NCI-H1417 (cell line): ENCODE measurements at places on chromosomes 13 and 19.
A peak's percentile ranks its signal among the peaks of the same experiment; 100 is the strongest.

GRCh38 chr19:16885166-16885565 is 3.6 kb upstream of the F2RL3 start:
- DNase-seq = no peak

DNA sequence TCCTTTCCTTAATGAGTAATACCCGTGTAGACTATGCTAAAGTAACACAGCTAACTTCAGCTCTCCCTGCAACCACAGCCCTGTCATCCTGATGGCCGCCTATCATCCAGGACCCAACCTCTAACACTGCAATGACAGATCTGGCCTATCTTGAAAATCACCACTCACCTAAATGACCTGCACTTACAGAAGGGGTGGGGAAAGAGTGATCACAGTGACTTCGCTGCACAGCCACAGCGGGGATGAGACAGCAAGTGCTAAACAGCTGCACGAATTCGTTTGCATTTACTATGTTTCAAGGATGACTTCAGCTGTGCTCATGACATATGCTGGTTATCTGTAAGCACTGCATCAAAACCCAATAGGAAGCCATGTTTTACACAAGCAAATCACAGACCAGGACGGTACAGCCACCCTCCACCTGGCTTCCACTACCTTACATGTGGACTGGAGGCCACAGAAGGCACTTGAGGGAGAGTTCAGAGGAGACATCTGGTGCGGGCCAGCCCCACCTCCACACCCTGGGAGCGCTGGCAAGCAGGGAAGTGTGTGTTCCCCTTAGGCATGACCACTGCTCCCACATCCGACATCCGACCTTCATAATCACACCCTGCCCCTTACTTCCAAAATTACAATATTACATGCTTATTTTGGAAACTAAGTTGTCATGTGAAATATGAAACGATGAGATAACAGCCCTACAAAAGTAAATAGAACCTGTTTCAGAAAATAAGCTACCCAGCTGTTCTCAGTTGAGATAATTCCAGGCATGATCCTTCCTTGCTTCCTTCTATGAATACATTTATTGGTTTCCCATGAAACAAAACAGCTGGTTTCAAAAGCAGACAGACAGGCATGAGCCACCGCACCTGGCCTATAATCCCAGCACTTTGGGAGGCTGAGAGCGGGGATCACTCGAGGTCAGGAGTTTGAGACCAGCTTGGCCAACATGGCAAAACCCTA is 95.7 kb downstream of the STK24 start:
- DNase-seq = peak; percentile 57

DNA sequence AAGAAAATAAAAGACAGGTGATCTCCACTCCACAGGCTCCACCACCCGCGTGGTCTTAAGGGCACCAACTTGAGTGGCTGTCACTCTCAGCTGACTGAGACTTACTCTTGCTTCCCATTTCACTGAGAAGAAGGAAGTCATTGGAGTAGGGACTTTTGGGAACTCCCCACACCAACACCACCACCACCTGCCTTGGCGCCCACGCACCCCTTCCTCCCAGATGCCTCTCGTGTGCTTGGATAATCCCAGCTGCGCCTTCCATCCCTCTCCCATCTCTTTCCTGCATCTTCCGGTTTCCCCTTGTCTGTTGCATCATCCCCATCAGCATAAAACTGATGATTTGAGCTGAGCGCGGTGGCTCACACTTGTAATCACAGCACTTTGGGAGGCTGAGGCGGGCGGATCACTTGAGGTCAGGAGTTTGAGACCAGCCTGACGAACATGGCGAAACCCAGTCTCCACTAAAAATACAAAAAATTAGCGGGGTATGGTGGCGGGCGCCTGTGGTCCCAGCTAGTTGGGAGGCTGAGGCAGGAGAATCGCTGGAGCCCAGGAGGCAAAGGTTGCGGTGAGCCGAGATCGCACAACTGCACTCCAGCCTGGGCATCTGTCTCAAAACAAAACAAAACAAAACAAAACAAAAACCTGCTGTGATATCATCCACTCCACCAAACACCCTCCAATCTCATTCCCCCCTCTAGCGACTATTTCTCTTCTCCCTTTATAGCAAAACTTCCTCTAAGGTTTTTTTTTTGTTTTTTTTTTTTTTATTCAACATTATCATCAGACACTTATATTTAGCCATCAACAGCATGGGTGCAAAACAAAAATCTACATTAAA is 25.5 kb downstream of the AP2S1 start:
- no peak for DNase-seq

DNA sequence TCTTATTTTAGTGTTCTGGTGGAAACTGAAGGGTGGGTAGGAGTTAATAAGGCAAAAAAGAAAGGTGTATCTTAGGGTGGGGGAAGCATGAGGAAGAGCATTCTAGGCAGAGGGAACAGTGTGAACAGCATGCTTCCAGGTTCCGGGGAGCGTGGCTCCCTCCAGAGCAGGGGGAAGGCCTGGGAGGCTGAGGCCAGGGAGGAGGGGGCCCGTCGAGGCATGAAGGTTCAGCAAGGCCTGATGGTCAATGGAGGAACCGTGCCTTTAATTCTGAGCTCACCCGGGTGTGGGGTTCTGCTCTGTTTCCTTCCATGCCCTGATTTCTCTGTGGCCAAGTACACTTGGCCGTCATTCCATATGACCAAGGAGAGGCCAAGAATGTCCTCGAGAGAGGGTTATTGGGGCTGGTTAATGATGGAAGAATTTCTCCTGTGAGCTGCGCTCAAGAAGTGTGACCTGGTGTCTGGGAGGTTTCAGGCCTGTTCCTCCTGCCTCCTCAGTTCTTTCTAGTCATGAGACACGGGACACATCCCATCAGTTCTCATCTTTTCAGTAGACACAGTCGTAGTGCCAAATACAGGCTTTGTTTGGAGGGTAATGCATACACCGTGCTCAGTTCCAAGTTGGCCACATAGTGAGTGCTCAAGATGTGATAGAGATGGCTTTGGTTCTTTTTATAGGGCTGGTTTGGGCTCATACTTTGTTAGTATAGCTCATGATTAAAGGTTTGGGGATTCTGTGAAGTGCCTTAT is 73.6 kb downstream of the SIPA1L3 start:
- DNase-seq = no peak

DNA sequence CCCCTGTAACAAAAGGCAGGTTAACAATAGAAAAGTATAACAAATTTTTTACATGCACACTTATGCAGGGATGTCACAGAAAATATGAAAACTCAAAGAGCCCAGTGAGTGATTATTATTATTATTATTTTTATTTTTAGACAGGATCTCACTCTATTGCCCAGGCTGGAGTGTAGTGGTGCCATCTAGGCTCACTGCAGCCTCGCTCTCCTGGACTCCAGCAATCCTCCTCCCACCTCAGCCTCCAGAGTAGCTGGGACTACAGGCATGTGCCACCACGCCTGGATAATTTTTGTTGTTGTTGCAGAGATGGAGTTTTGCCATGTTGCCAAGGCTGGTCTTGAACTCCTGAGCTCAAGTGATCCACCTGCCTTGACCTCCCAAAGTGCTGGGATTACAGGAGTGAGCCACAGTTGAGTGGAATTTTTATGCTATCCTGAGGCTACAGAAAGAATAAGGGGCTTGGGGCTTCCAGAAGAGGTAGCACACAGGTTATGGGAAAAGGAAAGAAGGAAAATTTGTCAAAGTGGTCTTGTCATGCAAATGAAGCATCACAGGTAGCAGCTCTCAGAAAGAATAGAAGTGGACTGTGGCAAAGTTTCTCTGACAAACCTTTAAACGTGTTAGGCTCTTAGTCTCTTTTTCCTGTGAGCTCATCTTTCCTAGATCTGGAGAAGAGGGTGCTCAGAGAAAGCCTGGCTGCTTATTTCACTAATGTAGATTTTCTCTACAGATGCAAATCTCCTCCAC is 87.7 kb upstream of the LSM14A start:
- no peak for DNase-seq

- DNase-seq = no peak
Measured at GRCh38 chr19:13410946-13411345, 95.3 kb downstream of the CACNA1A start.
